Right ventricle myocardium inferior (tissue), 1 donor: ENCODE measurements at places on chromosomes 5 and 9.

DNA sequence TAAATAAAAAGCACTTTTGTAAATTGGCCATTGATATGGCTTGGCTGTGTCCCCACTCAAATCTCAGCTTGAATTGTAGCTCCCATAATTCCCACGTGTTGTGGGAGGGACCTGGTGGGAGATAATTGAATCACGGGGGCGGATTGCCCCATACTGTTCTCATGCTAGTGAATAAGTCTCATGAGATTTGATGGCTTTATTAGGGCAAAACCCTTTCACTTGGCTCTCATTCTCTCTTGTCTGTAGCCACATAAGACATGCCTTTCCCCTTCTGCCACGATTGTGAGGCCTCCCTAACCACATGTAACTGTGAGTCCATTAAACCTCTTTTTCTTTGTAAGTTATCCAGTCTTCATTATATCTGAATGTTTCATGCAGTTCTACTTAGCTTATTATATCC is 153.2 kb downstream of the TARS1 start:
- no peak for DNase-seq

GRCh38 chr9:119736491-119737454 is 367.5 kb upstream of the BRINP1 start:
- peak; percentile 50 for DNase-seq

GRCh38 chr9:19630760-19631159 is 158.1 kb downstream of the SLC24A2 start:
- no peak for DNase-seq

- DNase-seq, result no peak
Measured at GRCh38 chr9:27408001-27408400, 111.1 kb upstream of the EQTN start.

DNA sequence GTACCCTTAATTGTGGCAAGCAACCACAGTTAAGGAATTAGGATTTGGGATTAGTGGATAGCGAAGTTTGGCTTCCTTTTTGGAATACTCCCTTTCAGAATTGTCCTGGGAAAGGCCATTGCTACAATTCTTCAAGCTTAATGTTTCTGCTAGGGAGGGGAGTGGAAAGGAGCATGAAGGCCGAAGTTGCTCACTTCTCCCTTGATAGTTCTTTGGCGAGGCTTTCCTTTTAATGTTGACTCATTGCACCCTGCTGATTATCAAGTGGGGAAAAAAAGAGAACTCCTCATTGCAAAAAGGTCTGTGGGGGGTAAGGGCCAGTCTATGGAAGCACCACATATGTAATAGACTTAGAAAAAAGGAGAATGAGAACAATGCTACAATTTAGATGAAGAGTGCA is 30.7 kb downstream of the GRIN3A start:
- no peak for DNase-seq

GRCh38 chr5:122581629-122582028 is 193.3 kb upstream of the SNX2 start:
- DNase-seq, result no peak

DNA sequence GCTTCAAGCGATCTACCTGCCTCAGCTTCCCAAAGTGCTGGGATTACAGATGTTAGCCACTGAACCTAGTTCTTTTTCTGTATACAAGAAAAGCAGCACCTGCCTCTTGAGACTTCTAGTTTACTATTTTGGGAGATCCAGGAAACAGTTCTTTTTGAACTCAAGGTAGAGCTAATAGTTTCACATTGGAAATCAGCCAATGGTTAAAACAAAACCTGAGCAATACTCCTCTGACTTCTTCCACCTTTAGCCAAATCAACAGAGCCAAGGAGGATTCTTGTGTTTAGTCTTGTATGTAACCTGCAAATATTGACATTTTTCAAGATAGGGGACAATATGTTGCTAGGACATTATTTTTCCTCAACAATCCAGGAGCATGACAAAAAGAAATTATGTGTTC is 349.4 kb downstream of the SH3GL2 start:
- no peak for DNase-seq

DNA sequence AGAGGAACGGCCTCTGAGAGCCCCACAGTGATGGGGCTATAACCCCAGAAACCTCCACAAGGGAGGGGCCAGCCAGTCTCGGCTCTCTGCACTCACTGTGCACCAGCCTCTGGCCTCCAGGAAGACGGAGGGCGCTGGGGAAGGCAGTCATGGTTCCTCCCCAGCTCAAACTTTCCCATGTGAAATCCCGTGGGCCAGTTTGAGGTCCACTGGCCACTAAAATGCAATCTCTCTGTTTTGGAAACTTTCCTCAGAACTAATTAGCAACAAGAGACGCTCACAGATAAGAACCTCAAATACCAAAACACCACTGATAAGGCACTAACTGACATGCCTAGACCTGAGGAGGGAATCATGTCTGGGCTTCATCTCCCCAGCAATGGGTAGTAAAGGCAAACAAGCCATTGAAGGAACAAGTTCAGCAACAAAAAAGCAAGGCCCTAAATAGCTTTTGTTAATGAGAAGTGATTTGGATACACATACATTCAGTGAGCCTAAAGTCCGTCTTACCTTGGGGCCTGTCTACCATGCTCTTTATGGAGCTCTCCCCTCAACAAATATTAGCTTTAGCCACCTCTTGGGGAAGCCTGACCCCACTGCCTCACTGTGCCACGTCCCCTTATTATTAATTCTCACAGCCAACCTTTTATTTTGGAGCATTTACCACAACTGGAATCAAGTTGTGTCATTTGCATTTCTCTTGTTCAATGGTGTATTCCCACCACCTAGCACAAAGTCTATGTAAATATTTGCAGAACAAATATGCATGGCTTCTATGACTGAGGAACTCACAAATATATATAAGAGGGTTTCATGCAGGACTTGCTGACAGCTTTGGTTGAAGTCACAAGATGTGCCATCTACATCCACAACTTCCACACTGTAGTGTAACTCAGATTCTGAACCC is 56.1 kb upstream of the GLRX start:
- DNase-seq, result no peak

GRCh38 chr9:85647571-85647970 is 94.2 kb downstream of the AGTPBP1 start:
- DNase-seq, result no peak

GRCh38 chr5:13278811-13279210 is 665.7 kb downstream of the DNAH5 start:
- no peak for DNase-seq

- no peak for DNase-seq
Measured at GRCh38 chr5:126433701-126434100, 10.5 kb downstream of the GRAMD2B start.

DNA sequence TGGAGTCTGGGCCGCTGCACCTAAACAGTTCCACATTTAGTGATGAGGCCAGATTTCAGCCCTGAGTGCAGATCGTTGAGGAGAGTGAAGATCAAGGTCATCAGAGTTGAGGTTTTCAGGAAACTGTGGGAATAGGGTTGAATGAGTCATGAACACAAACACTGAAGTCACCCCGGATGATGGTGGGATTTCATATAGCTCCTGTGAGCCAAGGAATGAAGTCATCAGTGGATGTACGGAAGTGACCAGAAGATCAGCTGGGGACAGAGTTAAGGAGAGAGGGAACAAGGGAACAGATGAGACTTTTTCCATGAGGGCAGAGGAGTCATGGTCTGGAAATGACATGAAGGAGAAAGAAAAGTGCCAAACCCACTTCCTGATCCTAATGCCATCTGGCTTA is 36.5 kb downstream of the PALM2AKAP2 start:
- no peak for DNase-seq

DNA sequence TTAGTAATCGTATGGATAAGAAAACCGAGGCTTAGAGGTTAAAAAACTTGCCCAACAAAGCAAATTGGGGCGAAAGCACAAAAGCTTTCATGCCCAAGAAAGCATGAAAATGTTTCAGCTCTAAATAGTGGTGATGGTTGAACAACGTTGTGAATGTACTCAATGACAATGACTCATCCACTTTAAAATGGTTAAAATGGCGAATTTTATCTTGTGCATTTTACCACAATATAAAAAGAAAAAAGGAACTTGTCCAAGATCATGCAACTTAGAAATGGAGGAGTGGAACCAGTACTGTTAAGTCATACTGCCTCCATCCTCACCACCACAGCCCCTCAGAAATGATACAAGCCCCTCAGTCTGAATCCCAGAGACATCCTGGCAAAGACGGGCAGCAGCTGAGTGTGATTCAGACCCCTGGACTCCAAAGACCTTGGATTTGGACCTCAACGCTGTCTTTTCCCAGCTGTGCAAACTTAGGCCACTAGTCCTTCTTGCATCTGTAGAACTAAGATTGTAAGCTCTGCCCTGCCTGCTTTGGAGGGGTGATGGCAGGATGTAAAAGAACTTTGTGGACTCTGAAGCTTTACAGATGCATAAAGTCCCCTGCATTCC is 158.4 kb downstream of the GABBR2 start:
- DNase-seq, result no peak

DNA sequence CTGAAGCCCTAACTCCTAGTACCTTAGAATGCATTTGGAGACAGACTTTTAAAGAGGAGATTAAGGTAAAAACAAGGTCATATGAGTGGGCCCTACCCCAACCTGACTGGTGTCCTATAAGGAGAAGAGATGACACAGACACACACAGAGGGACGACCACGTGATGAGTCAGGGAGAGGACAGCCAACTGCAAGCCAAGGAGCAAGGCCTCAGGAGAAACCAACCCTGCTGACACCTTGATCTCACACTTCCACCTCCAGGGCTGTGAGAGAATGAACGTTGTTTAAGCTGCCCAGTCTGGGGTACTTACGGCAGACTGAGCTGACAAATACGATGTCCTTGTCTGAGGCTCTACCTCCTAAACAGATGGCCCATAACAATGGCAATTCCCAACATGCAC is 93.6 kb downstream of the ROR2 start:
- no peak for DNase-seq

DNA sequence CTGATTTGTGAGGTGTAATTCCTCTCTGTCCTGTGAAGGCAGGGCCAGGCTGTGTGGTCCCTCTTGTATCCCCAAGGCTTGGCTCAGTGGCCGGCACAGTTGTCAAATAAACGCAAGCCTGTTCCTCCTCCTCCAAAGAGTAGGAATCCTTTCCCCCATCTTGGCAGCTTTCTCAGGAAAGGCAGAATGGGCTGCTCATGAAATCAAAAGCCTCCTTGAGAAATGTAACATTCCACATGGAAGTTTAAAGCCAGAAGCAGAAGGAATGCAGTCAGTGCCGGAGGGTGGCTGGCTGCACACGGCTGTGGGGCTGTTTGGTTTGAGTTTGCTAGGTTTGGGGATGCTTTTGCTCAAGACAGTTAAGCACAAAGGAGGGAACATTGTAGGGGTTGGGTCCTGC is 34.5 kb upstream of the MED10 start:
- no peak for DNase-seq

DNA sequence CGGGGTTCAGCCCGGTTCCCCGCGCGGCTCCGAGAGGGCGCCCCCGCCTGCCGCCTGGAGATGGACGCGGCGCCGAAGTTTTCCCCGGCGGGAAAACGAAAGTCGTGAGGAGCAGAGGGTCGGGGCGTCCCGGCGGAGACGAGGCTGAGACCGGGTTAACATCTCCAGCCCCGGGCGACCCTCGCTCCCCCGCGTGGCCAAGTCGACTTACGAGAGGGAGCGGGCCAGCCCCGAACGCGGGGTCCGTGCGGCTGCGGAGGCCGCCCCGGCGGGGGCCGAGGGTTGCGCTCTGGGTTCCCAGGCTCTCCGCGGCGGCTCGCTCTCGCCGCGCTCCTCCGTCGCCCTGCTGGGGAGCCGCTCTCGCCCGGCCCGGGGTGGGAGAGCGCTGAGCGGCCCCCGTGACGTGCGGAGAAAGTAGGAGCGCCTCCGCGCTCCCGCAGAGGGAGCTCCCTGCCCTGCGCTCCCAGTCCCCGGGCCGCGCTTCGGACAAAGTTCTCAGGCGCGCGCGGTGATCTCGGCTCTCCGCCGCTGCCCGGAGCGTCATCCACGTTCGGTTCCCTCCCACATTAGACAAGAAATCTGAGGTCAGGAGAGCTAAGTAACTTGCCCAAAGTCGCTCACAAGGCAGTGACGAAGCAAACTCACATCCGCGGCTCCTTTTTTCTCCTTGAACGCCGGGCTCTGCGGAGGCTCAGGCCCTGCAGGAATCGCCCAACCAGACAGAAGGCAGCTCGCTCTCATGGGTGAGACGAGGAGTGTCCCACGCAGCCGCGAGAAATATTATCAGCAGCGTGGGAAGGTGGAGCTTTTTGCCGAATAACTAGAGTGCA is 1.2 kb upstream of the GCNT4 start:
- peak; percentile 75 for DNase-seq

DNA sequence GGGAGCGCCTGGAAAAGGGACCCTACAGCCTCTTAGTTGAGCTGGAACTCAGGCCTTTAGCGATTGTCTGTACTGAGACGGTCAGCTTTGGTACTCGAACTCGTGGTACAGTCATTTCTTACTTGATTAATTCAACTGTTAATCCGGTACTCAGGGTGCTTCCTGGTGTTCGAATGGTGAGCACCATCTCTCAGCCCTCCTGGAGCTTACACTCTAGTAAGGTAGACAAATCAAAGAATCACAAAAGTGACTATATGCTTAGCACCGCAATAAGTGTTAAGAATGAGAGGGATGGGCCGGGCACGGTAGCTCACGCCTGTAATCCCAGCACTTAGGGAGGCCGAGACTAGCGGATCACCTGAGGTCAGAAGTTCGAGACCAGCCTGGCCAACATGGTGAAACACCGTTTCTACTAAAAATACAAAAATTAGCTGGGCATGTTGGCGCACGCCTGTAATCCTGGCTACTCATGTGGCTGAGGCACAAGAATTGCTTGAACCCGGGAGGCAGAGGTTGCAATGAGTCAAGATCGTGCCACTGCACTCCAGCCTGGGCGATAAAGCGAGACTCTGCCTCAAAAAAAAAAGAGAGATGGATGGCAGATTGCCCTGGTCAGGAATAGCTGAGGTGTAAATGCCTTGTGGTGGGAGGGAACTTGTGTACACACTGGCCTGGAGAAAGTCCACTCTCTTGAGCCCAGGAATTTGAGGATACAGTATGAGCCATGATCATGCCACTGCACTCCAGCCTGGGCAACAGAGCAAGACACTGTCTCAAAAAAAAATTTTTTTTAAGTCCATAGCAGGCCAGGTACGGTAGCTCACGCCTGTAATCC is 981 bp downstream of the TCOF1 start:
- no peak for DNase-seq
